Activated CD4-positive, alpha-beta T cell treated with anti-CD3 and anti-CD28 coated beads, Interleukin-2, amount 50 U/mL, for 24 hours (primary cell): ENCODE measurements at places on chromosomes 16 and 17.
A peak's percentile ranks its signal among the peaks of the same experiment; 100 is the strongest.

GRCh38 chr16:82070656-82071369 lies 35.8 kb downstream of the HSD17B2 start:
- no peak for DNase-seq

GRCh38 chr17:7440834-7441195 lies 1.5 kb downstream of the FGF11 start:
- no peak for DNase-seq

GRCh38 chr17:46822388-46822921 lies 4.0 kb upstream of the WNT3 start:
- DNase-seq = peak; percentile 18

- DNase-seq = no peak
Observed at GRCh38 chr16:15597822-15598647, 44.9 kb downstream of the MARF1 start.

DNA sequence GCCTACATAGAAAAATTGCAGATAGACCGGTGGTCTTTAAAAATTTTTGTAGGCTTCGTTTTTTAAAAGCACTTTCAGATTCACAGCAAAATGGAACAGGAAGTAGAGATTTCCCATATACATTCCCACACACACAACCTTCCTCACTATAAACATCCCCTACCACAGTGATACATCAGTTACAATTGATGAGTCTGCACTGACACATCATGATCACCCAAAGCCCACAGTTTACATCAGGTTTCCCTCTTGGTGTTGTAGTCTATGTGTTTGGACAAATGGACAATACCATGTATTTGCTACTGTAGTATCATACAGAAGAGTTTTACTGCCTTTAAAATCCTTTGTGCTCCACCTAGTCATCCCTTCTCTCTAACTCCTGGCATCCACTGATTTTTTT lies 113.9 kb upstream of the ADAMTS18 start:
- DNase-seq = no peak

DNA sequence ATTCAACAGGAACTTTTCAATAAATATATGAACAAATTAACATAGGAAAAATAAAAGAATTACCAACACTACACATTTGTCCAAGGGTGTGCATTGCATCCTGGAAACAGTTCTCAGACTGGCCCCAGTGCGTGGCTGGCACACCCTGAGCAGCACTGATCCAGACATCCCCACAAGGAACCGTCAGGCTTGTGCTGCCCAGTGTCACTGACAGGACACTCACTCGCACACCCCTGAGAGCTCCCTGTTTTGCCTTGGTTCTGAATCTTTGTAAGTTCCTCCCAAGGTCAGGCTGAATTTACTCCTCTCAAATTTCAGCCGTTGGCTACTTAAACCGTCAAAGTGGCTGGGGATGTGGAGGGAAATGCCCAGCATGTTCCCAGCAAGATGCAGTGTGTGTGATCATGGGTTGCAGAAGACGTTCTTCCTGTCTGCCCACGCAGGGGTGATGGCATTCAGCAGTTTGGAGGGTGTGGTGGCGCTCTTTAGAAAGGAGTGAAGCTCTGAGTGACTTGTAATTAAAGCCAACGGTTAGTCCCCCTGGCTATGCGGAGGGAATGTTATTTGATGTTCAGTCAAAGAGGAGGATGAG lies 1.7 kb downstream of the MT2A start:
- DNase-seq = peak; percentile 50

DNA sequence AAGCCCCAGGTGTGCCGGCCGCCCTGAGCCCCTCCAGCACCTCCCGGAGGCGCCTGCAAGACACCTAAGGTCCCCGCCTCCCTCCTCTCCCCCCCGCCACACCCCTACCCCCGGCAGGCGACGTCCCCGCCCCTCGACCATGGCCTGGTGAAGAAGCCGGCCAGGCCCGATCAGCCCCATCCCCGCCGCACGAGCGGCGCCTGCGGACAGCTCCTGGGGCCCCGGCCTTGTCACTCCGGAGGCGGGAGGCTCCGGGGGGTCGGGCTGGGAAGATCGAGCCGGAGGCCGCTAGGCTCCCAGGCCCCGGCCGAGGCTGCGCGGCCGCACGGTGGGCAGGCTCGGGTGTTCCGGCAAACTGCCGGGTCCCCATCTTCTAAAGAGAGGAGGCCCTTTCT lies 405 bp upstream of the ACE start:
- DNase-seq = no peak

DNA sequence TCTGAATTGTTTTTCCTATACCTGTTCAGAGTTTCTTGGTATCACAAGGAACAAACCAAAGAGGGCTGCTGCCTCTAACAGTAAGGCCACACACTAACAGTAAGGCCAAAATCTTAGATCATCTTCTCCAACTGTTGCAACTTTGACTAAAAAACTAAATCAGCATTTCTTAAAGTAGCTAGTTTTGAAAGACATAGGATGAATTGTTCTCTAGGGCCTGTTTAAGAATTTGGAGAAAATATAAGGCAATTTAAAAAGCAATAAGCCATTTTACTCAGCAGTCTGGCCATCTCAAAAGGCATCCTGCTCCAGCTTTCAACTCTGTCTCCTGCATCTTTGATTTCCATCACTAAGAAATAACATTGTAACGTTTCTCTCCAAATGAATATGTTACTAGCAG lies 105.0 kb upstream of the MON1B start:
- DNase-seq = no peak

DNA sequence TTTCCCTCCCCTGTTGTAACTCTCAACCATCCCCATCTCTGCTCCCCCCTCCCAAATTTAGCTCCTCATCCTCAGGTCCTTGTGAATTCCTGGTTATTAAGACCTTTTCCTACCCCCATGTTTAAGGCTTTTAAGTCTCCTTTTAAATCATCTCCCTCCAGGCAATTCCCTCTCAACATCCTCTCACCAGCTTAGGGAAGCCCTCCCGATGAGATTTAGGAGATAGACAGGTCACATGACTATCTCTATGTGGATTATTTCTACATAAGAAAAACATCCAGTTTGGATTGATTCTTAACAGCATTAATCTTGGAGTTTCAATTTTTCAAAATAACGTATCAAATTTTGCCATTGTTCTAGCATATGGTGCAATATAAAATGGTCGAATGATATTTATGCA lies 12.5 kb upstream of the WSB1 start:
- no peak for DNase-seq

DNA sequence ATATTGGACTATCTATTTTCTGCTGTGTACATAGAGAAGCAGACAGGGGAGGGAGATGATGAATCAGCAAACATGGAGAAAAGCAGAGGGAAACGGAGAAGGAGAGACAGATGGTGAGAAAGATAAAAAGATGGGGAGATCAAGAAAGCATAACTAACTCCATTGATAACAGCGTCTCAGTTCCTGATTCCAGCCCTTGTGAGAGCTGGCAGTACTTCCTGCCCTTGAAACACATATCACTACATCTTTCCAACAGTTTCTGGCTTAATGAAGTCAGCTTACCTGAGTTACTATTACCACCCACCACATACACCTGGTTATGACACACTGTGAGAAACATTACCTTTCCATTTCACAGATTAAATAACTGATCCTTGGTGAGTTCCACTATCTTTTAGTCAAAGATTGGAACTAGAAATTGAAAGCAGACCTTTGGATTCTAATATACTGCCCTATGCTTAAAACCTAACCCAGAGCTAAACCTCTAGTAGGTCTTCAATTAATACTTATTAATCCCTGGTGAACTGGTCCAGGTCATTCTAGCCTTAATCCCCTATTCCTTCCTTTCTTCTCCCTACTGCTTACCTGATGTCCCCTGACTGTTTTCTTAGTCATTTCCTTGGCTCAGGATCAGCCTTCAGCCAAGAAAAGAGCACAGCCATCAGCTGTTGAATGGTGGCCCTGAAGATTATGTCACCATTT lies 346.6 kb upstream of the CCL2 start:
- no peak for DNase-seq

DNA sequence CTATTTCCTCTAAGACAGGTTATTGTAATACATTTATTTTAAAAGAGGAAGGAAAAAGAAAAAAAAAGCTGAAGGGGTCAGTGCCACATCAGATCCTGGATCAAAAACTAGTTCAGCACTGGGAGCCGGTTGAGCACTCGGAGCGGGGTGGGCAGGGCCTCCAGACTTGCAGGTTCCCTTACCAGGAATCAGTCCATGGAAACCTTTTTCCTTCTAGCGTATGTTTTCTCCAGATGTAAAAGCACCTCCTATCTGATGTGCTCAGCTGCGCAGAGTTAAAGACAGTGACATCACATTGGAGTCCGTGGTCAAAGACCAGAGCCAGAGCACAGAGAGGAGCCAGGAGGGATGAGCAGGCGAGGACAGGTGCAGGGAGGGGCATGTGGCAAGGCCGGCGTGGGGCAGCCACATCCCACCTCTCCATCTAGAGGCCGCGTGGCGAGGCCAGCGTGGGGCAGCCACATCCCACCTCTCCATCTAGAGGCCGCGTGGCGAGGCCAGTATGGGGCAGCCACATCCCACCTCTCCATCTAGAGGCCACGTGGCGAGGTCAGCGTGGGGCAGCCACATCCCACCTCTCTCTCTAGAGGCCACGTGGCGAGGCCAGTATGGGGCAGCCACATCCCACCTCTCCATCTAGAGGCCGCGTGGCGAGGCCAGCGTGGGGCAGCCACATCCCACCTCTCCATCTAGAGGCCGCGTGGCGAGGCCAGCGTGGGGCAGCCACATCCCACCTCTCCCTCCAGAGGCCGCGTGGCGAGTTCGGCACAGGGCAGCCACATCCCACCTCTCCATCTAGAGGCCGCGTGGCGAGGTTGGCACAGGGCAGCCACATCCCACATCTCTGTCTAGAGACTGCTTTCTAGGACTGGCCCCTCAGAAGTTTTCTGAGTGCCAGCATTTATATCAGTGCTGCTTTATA lies 166.8 kb upstream of the CHMP6 start:
- DNase-seq = no peak

- no peak for DNase-seq
Observed at GRCh38 chr16:27377666-27378485, 24.1 kb upstream of the IL21R start.

- DNase-seq = no peak
Observed at GRCh38 chr17:51103451-51103850, 17.2 kb downstream of the SPAG9 start.

DNA sequence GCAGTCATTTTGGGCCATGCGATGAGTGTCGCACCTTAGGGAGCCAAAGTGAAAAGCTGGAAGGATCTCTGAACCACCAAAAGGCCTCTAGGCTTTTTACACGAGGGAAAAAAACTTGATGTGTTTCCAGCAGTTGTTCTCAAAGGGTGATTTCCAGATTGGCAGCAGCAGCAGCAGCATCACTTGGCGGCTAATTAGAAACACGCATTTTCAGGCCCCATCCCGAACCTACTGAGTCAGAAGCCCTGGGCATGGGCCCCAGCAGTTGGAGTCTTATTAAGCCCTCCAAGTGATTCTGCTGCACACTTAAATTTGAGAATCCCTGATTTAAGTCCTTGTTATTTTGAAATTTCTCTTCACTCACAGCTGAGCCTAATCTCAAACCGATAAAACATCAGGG lies 25.3 kb upstream of the PYY start:
- DNase-seq = no peak

- no peak for DNase-seq
Observed at GRCh38 chr16:907842-908241, 62.9 kb downstream of the LMF1 start.

- DNase-seq = no peak
Observed at GRCh38 chr17:21149621-21150020, 22.9 kb downstream of the DHRS7B start.

GRCh38 chr17:64323774-64324173 lies 60.7 kb upstream of the TEX2 start:
- no peak for DNase-seq

- DNase-seq = peak; percentile 95
Observed at GRCh38 chr17:21284319-21285163, at the start of gene MAP2K3. Gene MAP2K3 (plus strand): TSS chr17:21284711. CDS start chr17:21284921, 210 bp downstream.

GRCh38 chr17:29168079-29168758 lies 12.0 kb downstream of the MYO18A start:
- no peak for DNase-seq

DNA sequence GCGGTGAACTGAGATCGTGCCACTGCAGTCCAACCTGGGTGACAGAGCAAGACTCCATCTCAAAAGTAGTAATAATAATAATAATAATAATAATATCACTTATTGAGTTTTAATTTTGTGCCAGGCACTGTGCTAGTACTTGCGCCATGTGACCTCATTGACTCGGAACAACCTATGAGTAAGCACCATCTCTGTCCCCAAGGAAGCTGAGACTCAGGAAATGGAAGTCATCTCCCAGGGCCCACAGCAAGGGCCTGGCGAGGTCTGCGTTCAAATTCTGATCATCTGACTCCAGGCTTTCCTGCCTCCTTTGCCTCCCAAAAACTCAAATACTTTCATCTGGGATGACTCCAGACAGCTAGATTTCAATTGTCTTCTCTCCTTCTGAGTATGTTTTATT lies 162.9 kb downstream of the SEC14L1 start:
- DNase-seq = no peak

DNA sequence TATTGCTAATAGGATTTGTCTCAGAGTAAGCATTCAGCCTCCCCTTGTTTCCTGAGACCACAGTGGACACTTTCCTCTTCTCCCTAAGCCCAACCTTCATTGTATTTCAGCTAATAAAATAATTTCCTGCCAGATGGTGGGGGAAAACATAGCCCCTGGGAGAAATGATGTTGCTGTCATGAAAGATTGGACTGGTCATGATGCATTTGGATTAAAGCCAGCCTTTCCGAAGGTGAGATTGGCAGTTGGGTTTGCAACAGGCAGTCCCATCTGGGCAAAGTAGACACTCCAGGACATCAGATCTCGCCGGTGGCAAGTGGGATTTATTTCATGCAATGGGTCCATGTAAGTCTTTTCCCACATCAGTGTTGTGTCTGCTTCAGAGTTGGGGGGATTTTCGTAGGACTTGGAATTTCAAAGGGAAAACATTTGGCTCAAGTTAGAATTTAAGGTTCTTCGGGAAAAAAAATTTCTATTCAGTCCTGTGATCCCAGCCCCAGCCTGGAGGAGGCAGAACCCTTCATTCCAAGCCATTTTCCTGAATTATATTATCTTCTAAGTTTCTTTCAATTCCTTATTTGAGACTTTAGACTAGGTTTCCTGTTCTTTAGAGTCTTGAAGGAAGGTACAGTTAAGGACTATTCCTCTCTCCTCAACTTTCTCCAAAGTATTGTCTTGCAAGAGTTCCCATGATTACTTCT lies 391.7 kb downstream of the XYLT1 start:
- DNase-seq = no peak
